GM23248 (cell line): ENCODE measurements at places on chromosomes 1 and 21.

DNA sequence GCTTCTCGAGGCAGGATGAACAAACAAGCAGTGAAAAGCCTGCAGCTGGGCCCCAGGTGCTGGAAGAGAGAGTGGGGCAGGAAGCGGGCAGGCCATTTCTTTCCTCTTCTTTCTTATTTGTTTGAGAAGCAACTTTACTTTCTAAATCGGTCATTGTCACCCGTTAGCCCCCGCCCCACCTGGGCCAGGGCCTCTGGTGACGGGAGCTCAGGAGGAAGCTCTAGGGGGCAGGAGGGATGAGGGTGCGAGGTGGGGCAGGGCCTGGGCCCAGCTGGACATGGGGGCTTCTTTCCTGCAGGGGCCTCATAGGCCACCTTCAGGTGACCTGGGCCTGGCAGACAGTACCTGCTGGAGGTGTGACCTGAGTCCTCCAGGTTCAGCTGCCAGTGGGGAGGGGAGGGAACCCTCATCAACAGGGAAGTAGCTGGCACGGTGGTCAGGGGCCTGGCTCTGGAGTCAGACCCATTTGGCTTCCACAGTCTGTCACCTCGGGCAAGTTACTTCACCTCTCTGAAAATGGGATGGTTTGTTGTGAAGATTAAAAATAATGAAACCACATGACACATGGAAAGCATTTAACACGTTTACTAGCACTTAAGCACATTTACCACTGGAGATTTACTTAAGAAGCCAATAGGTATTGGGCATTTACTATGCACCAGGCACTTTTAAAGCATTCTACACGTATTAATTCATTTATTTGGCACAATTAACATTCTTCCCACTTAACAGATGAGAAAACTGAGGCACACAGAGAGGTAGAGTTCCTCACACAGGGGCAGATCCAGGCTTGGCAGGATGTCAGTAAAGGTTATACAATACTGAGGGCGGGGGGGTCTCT lies 54.1 kb upstream of the ID3 start:
- DNase-seq = no peak

DNA sequence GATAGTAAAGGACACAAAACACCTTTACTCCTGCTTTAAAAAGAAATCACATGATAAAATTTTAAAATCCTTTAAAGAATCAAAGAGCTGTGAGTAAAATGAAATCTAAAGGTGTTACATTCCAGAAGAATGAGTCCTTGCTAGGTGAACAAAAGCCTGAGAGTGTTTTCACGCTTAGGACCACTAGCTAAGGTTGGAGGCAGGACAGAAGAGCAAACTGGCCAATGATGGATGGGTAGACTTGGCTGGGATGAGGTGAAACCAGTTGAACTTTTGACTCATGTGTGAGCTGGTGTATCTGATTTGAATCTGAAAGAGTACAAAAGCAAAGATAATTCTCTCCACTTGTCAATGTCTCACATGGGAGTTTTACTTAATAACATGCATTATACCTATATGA lies 35.1 kb downstream of the CATSPERE start:
- no peak for DNase-seq

- no peak for DNase-seq
Observed at GRCh38 chr1:156191292-156191964, 2.5 kb upstream of the SLC25A44 start.

- no peak for DNase-seq
Observed at GRCh38 chr1:211606914-211607753, 28.2 kb upstream of the SLC30A1 start.

- peak; percentile 72 for DNase-seq
Observed at GRCh38 chr21:41610042-41610839, 102.3 kb upstream of the TMPRSS2 start.

GRCh38 chr1:153380711-153381110 lies 5.3 kb upstream of the S100A12 start:
- no peak for DNase-seq

DNA sequence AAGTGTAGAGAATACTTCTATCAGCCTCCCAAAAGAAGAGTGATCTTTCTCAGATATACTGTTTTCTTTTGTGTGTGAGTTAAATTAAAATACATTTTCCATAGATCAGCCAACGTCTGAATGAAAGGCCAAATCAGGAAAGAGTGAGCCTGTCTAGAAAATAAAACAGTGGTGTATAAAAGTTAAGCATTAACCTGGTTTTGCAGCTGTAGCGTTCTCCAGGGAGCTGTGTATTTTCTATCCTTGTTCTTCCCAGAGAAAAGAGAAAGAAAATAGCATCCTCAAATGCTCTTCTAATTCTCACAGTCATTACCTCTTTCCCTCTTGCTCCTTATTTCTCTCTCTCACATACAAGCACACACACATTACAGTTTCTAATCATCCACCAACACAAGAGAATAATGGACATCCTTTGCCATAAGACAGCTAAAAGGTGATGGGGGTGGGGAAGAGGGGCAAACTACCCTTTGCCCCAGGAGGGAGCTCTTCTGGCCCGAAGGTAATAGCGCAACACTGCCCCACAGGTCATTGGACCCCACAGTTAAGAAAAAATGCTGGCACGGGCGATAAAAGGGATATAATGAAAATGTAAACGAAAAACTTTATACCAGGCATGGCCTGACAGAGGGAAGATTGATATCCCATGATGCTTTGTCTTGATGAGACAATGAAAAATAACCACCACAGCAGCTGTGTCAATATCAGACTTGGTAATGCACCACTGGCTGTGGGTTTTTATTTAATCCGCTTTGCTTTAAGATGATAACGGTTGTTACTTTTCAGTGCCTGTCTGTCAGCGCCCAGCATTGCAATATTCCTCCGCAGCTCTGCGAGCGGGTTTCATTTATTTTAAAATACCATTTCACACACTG lies 150.3 kb downstream of the NUF2 start:
- no peak for DNase-seq

DNA sequence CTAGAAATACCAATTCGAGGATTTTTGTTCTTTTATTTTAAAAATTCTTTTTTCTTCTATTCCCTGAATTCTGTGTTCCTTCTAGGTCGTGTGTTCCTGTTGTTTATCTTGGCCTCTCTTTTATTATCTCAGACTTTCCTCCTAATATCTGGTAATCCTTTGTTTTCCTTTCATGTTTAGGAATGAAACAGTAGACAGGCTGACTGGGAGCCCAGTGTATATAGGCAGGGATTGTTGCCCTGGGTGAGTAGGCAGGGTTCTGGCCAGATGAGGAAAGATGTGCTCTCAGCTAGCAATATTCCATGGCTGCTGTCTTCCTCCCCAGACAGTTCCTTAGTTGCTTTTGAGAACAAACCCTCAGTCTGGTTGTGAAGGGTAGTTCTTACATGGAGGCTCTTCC lies 161.8 kb upstream of the PDE4B start:
- DNase-seq = no peak

GRCh38 chr1:83086346-83086745 lies 912.6 kb downstream of the TTLL7 start:
- no peak for DNase-seq

GRCh38 chr21:24153137-24153536 lies 1454.1 kb downstream of the MRPL39 start:
- DNase-seq = no peak

DNA sequence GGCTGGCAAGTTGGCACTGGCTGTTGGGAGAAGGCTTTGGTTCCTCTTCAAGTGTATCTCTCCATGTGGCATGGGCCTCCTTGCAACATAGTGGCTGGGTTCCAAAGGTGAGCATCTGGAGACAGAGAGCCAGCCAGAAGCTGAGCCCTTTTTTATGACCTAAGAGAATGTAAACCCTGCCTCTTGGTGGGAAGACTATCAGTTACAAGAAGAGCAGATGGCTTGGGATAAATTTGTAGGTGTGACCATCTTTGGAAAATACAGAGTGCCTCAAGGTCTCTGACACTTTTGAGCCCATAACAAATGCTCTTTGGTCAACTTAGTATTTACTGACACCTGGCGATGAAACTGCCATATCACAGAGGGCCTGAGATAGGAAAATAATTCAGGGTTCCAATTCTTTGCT lies 31.4 kb upstream of the PRELP start:
- peak; percentile 38 for DNase-seq

GRCh38 chr1:25120281-25120680 lies 112.0 kb downstream of the SYF2 start:
- DNase-seq = no peak

DNA sequence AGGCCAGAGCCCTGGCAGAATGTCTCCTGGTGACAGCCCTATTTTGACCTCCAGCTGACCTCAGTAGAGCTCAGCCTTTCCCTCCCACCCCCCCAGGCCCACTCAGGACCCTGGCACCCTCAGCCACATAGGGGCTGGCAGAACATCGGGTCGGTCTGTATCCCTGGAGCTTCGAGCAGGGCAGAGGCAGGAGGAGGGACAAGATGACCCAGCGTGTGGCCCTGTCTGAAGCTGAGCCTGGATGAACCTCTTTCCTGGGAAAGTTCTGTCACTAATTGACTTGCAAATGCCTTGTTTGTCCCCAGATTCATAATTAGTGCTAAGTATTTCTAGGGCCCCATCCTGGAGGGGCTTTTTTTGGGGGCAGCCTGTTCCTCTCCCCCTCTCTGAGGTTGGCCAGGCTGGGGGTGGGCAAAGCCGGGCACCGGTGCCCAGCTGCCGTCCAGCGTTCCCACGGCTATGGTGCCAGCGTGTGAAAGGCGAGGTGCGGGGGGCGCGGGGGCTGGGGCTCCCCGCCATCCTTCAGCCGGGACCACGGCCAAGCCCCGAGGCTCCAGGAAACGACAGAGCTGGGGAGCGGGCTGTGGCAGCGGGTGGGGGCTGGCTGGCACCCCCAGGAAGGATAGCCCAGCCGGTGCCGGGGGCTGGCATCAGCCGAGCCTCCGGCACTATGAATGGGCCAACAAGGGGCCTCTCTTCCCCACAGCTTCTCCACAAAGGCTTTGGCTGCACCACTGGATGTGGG lies 31.4 kb downstream of the RHBG start:
- no peak for DNase-seq

GRCh38 chr1:67889953-67890567 lies 56.8 kb upstream of the GNG12 start:
- DNase-seq = peak; percentile 92

DNA sequence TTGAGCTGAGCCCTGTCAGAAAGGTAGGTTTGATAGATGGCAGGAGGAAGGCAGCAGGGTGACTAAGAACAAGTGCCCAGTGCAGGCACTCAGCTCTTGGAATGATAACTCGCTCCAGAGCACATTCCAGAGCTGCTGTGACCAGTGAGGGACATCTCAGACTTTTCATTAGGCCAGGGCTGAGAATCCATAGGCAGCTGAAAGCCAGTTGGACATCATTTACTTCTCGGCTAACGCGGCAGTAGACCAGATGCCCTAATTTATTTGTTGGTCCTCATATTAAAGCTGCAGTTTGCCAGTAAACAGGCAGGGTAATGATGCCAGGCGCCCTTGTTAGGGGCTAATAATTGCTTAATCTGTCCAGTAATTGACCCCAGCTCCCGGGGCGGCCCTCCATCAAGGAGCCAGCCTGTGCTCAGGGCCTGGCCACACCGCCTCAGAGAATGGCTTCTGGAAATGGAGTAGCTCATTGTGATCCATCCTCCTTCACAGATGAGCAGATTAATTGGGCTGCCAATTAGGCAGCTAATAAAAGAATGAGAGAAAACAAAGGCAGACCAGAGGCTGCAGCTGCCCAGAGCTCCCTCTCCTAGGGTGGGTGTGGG lies 122.0 kb downstream of the BEND5 start:
- no peak for DNase-seq

DNA sequence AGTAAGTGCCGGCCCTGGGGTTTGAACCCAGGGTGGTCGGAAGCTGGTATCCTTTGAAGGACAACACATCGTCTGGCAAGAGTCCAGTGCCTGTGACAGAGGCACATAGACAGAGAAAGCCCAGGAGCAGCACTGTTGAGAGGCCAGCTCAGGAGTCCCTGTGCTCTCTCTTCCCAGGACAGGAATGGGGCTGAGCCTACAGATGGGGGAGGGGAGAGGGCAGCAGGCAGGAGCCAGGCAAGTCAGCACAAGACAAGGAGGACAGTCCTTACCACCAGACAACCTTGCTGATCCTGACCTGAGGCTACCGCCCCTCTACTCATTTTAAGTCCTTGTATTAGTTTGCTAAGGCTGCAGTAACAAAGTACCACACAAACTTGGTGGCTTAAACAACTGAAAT lies 27.7 kb upstream of the SYT6 start:
- no peak for DNase-seq
